ENCODE measurements at places on chromosomes 7 and 10.

DNA sequence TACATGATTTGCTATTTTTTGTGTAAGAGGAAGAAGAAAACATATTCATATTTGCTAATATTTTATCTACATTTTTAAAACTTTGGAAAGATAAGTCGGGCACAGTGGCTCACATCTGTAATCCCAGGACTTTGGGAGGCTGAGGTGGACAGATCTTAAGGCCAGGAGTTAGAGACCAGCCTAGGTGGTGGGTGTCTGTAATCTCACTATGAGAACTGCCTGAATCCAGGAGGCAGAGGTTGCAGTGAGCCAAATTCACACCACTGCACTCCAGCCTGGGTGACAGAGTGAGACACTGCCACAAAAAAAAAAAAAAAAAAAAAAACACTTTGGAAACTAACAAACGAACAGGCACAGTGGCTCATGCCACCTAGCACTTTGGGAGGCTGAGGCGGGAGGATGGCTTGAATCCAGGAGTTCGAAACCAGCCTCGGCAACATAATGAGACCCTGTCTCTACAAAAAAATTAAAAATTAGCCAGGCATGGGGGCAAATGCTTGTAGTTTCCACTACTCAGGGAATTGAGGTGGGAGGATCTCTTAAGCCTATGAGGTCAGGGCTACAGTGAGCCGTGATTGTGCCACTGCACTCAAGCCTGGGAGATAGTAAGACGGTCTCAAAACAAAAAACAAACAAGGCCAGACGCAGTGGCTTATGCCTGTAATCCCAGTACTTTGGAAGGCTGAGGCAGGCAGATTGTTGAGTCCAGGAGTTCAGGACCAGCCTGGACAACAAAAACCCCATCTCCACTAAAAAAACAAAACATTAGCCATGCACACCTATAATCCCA is 25.6 kb downstream of the HERC4 start:
- no peak for DNase-seq

DNA sequence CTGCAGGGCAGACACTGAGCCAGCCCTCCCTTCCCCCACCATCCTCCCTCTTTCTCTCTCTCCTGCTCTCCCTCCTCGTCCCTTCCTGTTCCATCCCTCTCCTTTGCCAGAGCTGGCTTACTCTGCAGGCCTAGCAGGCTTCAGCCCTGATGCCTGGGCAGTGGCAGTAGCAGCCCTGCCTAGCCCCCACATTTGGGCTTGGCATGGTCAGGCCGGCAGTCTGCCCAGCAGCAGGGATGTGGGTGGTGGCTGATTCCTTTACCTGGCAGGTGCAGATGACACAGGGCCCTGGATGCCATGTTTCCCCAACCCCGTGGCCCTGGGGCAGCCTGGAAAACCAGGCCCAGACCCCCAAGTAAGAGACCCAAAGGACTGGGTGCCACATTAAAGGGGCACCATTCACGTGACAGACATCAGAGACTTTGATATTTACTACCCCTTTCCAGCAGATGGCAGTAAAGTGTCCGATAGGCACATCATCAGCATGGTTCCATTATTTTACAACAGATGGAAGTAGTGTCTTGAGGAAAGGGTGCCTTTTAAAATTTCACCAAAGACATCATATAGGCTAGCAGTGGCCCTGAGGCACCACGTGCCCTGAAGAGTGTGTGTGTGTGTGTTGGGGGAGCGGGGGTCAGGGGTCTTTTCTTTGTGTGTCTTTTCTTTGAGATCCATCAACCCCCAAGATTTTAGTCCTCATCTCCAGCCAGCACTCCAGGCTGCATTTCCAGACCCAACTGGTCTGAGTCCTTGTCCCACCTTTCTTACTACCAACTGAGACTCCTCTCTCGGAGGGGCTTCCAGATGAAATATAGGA is 5.9 kb downstream of the KCP start:
- DNase-seq, result peak; percentile 61

- no peak for DNase-seq
Observed at GRCh38 chr10:33376976-33377657, 42.6 kb upstream of the NRP1 start.

DNA sequence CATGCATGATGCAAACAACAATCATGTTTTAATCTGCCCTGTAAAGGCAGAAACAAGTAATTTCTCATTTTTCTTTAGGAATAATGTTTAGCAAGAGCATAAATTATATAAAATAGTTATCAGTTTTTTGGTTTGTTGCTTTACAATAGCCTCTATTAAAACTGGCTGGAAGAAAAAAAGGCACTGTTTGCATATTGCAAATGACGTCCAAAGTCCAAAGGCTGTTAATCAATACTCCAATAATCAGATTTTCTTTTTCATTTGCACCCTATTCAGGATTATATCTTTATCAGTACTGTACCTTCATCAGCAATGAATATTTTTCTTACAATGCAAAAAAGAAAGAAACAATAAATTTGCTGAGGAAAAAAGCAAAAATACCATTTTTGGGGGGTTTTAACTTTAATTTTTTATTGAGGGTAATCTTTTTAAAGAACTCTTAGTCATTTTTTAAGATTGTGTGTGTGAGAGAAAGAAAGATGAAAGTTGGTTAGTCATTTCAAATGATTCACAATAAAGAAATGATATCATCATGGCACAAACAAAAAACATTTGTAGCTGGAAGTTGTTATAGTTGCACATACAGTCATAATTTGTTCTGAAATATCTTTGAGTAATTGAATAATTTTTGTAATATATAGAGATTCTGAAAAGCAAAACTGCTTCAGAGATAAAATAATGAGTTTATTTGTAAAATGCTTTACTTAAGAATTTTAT is 44.4 kb upstream of the AKR1C2 start:
- DNase-seq, result no peak

- DNase-seq, result no peak
Observed at GRCh38 chr10:78045237-78045636, 11.6 kb downstream of the RPS24 start.

- no peak for DNase-seq
Observed at GRCh38 chr10:51270936-51271530, 196.7 kb downstream of the PRKG1 start.

- DNase-seq, result no peak
Observed at GRCh38 chr10:51007781-51008180, 66.5 kb upstream of the PRKG1 start.

DNA sequence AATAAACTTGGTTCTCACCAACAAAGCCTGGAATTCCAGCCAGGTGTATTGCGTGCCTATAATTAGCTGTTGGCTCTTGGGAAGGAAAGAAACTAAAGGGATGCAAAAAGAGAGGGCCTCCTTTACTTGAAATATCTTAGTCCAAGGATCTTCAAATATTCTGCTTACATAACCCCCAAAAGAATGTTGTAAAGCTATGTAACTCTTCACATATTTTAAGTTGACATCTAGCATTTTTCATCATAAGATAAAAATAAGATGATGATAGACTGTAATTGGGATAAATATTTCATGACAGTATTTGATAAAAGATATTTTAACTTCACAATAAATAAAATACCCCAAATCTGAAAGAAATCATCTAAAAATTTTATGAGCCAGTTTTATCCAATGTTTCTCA is 52.5 kb upstream of the SEPTIN7 start:
- DNase-seq, result no peak

GRCh38 chr7:45484094-45484493 is 90.1 kb upstream of the ADCY1 start:
- no peak for DNase-seq
